ENCODE measurements at places on chromosomes 6 and 20.

- DNase-seq, result peak; percentile 95
Measured at GRCh38 chr20:47720636-47721427, 64.4 kb downstream of the SULF2 start.

- no peak for DNase-seq
Measured at GRCh38 chr6:87808005-87808757, 106.1 kb upstream of the AKIRIN2 start.

- no peak for DNase-seq
Measured at GRCh38 chr6:132190097-132190814, 211.0 kb downstream of the MOXD1 start.

DNA sequence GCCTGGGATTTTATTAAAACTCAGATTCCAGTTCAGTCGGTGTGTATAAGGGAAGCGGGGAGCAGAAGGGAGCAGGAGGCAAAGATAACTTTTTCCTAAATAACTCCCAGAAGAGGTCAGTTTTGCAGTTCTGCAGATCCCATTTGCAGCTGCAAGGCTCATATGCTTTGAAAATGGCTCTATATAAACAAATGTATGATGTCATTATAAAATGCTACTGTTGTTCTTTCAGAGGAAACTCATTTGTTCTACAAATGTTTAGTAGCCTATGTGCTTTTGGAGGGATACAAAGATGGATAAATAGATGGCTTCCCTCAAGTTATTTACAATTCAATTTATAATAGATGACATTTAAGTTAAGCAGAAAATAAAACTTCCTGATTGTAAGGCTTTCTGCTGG lies 29.2 kb upstream of the DSP start:
- DNase-seq, result no peak

GRCh38 chr6:144311361-144311760 lies 26.2 kb downstream of the UTRN start:
- no peak for DNase-seq

Measured in umbilical cord (tissue), 2 donors.